ENCODE measurements at places on chromosomes 12 and 14. TPM values are rescaled to one million over a fixed set of nuclear protein-coding genes. Genes with fewer than 3 reads are reported as not detected.

MEG3 gene
- total RNA-seq: 87.2 TPM

CLMN gene
- 5.5 TPM for total RNA-seq

RAD51AP1 gene
- 16.3 TPM for total RNA-seq

SMIM41 gene
- not detected for total RNA-seq

ACOT4 gene
- 0.61 TPM for total RNA-seq

IFNG-AS1 gene
- total RNA-seq: not detected

Data from epithelial cell of umbilical artery (primary cell).